ENCODE measurements at places on chromosomes 12 and 14. TPM values are rescaled to one million over a fixed set of nuclear protein-coding genes. Genes with fewer than 3 reads are reported as not detected.

- no peak for DNase-seq
Measured at GRCh38 chr12:95986635-95987570, 9.2 kb downstream of the HAL start.

DNA sequence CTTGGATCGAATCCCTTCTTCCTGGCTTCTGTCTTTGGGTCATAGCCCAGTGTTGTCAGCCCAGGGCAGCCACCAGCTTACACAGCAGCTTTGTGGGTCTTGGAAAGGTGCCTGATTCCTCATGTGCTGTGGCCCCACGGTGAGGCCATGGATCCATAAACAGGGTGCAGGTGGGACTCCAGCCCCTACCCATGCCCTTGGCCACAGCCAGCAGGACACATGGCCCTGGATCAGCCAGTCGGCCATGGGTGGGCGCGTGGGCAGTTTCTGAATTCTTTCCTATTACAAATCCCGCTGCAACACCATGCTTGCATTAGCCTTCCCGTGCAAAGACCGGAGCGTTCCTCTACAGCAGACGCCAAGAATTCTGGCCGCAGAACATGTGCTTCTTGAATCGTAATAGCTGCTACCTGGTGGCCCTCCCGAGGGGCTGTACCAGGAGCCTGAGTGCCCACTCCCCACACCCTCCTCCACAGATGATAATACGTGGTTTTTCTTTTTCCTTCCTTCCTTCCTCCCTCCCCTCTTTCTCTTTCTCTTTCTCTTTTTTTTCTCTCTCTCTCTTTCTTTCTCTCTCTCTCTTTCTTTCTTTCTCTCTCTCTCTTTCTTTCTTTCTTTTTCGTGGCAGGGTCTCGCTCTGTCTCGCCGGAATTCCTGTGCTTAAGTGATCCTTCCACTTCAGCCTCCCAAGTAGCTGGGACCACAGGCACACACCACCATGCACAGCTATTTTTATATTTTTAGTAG lies 2.9 kb upstream of the MMP17 start:
- no peak for DNase-seq

DNA sequence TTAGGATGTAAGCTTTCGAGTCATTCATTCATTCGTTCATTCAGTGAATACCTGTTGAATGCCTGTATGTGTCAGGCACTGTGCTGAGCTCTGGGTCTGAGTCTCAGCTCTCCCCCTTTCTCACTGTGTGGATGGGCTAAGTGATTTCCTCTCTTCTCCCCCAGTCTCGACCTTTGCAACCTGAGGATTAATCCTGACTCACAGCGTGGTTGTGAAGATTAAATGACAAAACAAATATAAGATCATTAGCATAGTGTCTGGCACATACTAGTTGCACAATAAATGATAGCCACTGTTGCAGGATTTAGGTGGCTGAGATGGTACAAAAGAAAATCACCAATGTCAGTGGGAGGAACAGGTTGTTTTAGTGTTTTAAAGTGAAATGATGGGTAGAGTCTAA lies 136.7 kb downstream of the GPR135 start:
- DNase-seq = no peak

AQP6 gene
- 0.49 TPM for total RNA-seq

- DNase-seq = peak; percentile 75
Measured at GRCh38 chr12:48002773-48003218, 1.5 kb downstream of the COL2A1 start.

GRCh38 chr14:54894995-54895394 lies 7.6 kb downstream of the GCH1 start:
- no peak for DNase-seq

DNA sequence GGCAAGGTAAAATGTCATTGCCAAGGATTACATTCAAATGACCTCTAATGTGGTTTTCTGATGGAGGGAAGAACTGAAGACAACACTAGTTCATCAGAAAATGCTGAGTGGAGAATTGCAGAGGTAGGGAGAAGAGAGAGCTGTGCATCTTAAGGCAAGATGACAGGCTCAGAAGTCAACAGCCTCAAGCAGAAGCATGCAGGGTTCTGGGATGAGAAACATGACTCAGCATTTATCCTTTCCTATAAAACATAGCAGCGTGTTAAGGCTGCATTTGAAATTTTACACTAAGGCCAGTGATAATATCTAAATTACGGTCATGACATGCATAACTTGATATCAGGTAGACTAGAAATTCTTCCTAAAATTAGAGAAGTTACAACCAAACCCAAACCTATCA lies 53.7 kb upstream of the DYRK2 start:
- DNase-seq = no peak

DNA sequence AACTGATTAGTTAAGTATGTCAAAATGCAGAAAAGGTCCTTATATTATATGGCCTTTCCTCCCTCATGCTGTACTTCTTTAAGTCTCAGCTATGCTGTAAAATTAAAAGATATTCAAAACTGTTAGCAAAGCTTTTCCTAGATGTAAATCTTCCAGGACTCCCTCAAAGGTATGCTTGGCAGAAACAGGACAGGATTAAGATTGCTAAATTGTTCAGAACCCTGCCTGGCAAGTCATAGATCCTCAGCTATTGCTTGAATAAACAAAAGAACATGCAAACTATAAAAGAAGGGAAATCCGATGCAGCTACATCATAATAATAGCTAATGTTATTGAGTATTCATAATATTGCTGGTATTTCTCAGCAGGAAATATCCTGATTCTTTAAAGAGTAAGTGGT lies 322.6 kb downstream of the CCDC91 start:
- no peak for DNase-seq

TSPAN8 gene
- 3.1 TPM for total RNA-seq

CFAP251 gene
- 1.1 TPM for total RNA-seq

DNA sequence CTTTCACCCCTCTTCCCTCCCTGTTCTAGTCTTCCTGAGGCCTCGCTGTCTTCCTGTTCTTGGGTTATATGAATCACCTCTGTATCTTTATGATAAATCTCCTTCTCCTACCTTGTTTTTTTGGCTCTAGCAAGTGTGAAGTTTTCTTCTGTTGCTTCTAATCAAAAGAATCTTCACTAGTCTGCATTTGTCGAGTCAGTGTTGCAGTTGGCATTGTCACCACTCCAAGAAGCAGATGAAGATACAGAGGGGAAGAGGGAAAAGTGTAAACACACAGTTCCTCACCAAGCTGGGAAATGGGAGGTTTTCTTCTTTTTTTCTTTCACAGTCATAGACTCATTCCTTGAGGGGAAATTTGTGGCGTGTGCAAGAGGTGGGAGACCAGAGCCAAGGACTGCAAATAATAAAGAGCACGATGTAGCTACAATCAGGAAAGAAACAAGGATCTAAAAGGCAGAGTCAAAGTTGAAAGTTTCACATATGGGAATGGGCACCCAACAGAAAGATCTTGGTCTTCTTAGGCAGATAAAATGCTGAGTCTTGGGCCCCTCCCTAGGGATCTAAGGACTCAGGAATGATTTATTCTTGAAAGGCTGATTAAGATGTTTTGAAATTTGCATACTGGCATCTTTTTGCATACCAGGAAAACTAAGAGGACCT lies 22.2 kb upstream of the PRICKLE1 start:
- no peak for DNase-seq

- DNase-seq = no peak
Measured at GRCh38 chr12:56104815-56105608, 653 bp downstream of the PA2G4 start.

MYH6 gene
- not detected for total RNA-seq

SSPN gene
- 52.4 TPM for total RNA-seq

C3AR1 gene
- total RNA-seq = 16.8 TPM

DCAF4 gene
- total RNA-seq = 19.9 TPM

DNA sequence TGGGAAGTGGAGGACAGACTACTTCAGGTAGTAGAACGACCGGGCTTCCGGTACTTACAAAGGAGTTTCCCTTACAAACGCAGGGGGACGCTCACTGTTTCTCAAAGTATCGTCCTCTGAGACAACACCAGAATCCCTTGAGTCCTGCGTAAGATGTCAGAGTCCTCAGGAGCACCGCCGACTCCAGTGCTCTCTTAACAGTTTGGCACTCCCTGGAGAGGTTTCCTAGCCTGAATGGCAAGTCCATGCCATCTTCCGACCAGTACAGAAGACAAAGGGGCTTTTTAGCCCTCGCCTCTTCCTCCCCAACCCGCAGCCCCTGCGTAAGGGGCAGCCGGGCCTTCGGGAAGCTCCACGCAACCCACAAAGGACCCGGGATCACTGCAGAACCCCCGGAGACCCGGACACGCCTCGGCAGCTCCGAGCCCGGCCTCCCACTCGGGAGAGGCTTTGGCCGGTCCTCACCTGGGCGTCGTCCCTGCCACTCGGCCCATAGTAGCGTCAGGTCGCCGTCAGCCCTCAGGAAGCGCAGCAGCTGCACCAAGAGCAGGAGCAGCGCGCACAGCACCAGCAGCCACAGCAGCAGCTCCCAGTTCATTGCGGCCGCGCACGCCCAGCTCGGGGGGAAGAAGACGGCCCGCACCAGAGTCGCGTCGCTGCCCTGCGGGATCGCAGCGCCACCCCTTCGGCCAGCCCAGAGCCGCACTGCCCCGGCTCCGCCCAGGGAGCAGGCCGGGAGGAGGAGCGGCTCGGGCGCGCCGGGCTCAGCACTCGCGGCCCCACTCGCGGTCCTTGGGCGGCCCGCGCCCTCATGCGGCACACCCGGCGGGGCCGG lies at the start of gene DHRS7:
DHRS7 (minus strand) TSS at position 687 of the 835 bp plus-strand sequence; CDS start at position 598, 89 bp downstream.
- DNase-seq = peak; percentile 91

DNA sequence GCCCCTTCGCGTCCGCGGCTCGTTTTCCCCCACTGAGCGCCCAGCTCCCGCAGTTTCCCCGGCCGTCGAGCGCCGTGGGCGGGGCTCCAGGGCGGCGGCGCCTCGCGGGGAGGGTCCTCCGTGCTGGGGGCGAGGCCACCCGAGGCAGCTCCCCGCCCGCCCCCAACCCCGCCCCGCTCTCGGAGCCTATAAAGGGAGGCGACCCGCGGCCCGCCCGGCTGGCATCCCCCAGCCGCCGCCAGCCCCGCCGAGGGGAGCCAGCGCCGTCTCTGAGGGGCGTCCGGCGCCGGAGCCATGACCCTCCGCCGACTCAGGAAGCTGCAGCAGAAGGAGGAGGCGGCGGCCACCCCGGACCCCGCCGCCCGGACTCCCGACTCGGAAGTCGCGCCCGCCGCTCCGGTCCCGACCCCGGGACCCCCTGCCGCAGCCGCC lies at the start of gene TAMALIN:
TAMALIN (plus strand) TSS at position 221 of the 432 bp plus-strand sequence; CDS start at position 295, 74 bp downstream.
- peak; percentile 90 for DNase-seq

GUCY2C gene
- total RNA-seq = not detected

MAP3K9 gene
- total RNA-seq = 0.66 TPM

DNA sequence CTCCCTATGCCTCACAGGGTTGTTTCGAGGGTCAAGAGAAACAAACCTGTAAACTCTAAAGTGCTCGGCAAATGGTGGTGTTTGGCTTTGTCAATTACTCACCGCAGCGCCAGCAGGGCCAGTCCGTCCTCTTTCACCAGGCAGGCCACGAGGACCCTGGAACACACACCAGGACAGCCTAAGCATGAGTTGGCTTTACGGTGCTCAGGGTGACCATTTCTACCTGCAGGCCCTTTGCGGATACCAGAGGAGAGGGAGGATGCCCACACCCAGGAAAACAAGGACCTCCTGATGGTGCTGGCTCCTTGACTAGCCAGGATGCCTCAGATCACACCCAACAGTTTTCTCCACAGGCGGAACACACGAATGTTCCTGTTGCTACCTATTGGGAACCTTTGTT lies 11.5 kb downstream of the COL2A1 start:
- DNase-seq = peak; percentile 33

- DNase-seq = no peak
Measured at GRCh38 chr12:48750769-48751356, 34.4 kb upstream of the CCNT1 start.

DNA sequence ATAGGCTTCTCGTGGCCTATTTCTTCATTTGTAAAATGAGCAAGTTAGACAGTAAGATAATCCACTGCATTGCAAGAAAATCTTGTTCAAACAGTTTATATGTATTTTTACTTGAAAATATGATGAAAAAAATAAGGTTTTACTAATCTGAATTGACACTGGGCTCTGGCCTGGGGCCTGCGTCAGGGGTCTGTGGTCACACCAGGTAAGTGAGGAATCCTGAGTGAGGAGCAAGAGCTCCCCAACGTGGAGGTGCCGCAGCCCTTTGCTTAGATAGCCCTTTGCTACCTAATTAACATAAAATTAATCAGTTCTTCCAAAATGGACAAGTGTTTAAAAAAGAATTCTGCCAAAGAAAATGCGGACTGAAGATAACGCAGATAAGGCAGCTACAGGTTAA lies 39.1 kb upstream of the STAB2 start:
- no peak for DNase-seq

GRCh38 chr12:25811656-25812126 lies 146.8 kb upstream of the RASSF8 start:
- DNase-seq = no peak

DNA sequence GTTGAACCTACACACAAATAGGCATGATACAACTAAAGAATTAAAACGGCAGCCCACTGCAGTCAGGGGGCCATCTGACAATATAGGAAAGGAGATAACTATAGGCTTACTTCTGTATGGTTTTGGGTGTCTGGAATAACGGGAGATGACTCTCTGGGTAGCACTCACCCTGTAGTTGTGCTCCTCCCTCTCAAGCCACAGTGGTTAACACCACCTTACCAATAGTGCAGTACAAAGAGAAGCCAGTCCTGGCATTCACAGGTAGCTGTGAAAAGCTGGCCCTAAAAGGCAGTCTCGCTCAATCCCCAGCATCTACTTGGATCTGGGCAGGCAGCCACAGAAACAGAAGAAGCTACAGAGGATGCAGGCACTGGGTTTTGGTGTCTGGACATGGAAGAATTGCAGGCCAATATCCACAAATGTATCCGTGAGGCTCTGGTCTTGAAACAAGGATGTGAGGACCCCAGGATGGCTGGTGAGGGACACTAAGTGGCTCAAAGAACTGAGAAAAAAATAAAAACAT lies 93.0 kb downstream of the DPF3 start:
- no peak for DNase-seq

DNA sequence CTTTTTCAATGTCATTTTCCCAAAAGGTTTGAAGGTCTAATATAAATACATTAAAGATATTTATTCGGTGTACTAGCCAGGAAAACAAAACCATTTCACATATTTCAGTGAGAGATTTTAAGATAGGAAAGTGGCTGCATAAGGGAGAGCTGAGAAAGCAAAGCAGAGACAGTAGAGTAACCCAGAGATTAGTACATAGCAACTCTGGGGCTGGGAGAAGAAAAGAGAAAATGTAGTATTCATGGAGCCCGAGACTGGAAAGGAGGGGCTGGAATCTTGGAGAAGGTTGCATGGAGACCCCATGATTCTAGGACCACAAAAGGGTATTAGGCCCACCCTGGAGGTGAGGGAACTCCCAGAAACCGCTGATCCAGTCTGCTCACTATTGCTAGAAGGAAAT lies 236.9 kb downstream of the PAWR start:
- no peak for DNase-seq

DCP1B gene
- 33.9 TPM for total RNA-seq

- no peak for DNase-seq
Measured at GRCh38 chr12:11758510-11759493, 109.3 kb downstream of the ETV6 start.

NXPH4 gene
- not detected for total RNA-seq

C1QL4 gene
- not detected for total RNA-seq

- DNase-seq = no peak
Measured at GRCh38 chr14:74205882-74206281, 33.4 kb upstream of the VSX2 start.
